Omental fat pad (tissue), 4 donors: ENCODE measurements at places on chromosomes 3 and 15.

DNA sequence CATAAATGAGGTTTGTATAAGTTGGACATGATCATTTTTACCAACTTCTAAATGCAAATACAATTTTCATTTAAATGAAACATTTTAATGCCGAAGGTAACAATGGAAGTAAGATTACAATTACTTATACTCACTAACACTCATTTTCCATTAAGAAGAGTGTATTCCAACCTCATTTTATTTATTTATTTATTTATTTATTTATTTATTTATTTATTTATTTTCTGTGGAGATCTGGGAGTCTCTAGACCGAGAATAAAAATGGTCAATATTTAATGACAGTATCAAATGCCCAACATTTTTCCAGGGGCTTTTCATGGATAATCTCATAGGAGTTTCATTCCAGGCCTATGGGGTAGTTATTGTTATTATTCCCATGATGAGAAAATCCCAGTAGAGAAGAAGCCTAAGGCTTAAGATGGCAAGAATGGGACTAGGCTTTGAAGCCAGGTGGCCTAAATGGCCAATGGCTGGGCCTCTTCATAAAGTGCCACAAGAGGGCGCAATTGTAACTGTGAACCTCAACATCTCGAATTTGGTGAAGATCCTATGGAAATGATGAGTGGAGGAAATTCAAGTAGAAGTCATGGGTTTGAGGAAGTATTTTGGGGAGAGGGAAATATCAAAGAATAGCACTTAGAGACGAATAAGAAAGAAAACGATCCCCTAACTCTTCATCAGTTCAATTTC is 21.3 kb downstream of the VGLL3 start:
- no peak for DNase-seq

DNA sequence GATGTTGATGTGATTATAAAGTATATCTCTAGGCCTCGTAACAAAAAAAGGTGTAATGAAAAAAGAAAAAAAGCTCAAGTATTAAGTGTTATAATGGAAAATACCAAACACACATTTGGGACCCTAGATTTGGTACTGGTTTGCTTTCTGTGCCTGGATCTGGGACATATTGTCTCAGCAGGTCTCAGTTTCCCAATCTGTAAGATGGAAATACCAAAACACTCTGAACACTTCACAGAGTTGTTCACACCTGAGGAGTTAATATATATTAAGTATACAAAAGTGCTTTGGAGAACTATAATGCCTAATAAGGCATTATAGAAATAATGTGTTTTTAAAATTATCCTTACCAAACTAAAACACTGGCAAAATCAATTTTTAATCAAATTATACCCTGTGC is 60.0 kb downstream of the CLASP2 start:
- no peak for DNase-seq

- DNase-seq: no peak
These were observed 43.6 kb downstream of the BLM start for GRCh38 chr15:90760661-90761232.

GRCh38 chr15:85404176-85404917 is 23.9 kb downstream of the AKAP13 start:
- no peak for DNase-seq
